Stimulated activated effector memory CD8-positive, alpha-beta T cell treated with anti-CD3 and anti-CD28 coated beads, Interleukin-12 subunit alpha, Interleukin-12 subunit beta, amount 100 ng/mL, for 72 hours (primary cell): ENCODE measurements at places on chromosomes 12 and 14.

DNA sequence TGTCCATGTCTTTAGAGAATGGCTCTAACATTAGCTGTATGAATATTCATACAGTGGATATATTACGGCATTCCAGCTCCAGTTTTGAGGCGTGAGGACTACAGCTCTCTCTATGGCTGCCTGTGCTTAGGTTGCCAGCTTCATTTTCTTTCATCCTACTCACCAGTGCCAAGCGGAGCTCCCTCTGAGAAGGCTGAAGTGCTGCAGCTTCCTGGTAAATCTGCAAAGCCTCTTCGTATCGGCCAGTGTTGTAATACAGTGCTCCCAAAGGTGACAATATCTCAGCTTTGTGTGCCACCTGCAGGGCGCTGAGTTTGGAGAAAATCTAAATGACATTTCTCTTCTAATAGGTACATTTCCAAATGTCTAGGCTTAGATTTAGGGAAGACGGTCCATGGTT, 19.8 kb upstream of the OVCH1 start:
- no peak for DNase-seq

DNA sequence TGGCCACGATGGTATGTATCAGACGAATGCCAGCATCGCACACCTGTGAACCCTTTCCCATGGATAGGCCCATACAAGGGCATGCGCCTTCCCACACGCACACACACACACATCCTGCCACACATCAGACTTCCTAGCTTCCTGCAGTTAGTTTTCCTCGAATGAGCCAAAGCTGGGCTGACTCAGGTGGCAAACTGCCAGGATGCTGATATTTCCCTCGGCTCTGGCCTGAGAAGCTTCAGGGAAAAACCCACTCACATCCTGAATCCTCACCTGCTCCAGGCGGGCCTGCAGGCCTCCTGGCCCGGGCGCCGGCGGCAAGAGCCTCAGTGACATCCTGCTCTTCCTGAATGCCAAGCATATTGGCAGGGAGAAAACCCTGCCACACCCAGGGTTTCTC, 22.4 kb downstream of the CALM1 start:
- DNase-seq = no peak

DNA sequence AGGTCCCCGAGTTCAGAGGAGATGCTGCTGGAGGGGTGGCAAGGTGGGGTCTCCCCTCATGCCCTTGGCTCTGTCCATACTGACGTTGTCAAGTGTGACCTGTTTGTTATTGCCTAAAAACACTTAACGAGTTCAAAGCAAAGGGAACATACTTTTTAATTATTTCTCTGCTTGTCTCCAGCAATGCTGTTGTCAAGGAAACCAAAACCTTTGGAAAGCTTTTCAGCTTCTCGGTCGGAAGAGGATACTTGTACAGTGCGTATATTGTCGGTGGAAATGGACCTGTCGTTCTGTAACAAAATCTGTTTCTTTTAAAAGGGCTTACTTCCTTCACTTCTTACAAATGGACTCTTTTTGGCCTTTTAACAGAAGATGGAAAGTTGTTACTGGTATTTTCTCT, 73.9 kb downstream of the SLC25A47 start:
- no peak for DNase-seq

- DNase-seq = no peak
Observed at GRCh38 chr12:116808113-116809105, 70.3 kb downstream of the RNFT2 start.

DNA sequence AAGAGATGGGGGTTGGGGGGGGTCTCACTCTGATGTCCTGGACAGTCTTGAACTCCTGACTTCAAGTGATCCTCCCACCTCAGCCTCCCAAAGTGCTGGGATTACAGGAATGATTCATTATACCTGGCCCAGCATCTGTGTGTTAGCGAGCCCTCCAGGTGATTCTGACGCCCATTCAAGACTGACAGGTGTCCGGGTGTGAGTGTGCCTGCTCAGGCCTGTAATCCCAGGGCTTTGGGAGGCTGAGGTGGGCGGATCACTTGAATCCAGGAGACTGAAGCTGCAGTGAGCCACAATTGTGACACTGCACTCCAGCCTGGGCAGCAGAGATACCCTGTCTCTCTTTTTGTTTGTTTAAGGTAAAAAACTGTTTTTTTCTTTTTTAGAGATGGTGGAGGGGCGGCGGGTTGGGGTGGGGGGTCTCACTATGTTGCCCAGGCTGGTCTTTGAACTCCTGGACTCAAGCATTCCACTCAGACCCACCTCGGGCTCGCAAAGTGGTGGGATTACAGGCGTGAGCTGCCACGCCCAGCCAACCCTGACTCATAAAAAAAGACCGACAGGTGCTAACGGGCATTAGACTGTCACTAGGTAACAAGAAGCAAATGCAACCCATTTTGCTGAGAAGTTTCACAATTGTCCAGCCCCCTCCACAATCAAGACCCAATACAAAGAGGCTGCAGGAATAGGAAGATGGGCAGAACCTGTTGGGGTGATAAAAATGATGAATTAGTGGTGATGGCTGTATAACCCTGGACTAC, 4.7 kb downstream of the VSIG10 start:
- no peak for DNase-seq

- no peak for DNase-seq
Observed at GRCh38 chr12:127670796-127671195, 596.2 kb upstream of the TMEM132C start.

GRCh38 chr14:62778852-62779251, 266.4 kb downstream of the KCNH5 start:
- no peak for DNase-seq

DNA sequence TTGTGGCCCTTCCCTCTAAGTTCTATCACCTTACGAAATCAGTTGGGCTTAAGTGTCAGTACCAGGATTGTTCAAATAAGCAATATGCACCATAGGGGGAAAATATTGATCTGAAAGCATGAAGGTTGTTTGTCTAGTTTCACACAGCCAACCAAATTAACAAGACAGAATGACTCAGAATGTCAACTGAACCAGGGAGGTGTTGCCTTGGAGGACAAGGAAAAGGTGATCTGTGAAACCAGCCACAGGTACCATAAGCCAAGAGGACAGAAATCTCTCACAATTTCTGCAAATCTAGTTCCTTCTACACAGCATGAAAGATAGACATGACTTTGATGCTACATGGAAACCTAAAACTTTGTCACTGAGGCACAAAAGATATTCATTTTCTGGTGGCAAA, 297.9 kb downstream of the BCL11B start:
- DNase-seq = peak; percentile 33
